ENCODE measurements at places on chromosomes 7 and 10.

DNA sequence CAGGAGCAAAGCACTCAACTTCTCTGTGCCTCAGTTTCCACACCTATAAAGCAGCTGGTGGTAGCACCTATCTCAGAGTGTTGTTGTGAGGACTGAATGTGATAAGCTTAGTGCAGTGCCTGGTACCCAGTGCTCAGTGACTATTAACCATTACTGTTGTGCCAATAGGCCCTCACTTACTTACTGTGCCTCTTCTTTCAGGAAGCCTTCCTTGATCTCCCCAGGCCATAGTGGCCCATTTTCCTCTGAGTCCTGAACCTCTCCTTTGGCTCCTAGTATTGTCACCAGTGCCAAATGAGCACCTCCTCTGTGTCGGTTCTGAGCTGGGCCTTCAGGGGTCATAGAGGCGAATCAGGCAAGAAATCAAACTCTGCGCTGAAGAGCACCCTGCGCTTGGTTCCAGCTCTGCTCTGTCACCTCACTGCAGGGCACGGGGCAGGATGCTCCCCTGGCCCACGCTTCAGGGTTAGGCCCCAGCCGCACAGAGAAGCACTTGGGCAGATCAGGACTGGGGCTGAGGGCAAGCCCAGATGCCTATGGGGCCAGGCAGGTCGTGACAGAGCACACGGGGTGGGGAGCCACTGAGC, 2.5 kb downstream of the CALHM1 start:
- no peak for DNase-seq

GRCh38 chr10:58385784-58386112, 538 bp downstream of the TFAM start:
- DNase-seq = no peak

DNA sequence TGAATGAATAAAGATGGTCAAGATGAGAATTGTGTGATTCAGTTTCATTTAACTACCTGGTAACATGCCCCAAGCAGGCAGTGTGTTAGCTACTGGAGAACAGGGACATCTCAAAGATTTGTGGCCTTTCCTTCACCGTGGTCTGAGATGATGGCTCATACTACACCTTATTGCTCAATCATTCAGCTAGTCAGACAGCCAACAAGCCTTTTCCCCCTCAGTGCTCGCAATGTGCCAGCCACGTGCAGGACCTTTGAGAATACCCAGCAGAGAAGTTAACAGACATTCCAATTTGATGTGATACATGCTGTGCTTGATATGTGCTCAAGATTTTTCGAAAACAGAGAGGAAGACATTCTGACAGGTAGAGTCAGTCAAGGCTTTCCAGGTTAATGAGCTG, 562.8 kb downstream of the SUGCT start:
- no peak for DNase-seq

DNA sequence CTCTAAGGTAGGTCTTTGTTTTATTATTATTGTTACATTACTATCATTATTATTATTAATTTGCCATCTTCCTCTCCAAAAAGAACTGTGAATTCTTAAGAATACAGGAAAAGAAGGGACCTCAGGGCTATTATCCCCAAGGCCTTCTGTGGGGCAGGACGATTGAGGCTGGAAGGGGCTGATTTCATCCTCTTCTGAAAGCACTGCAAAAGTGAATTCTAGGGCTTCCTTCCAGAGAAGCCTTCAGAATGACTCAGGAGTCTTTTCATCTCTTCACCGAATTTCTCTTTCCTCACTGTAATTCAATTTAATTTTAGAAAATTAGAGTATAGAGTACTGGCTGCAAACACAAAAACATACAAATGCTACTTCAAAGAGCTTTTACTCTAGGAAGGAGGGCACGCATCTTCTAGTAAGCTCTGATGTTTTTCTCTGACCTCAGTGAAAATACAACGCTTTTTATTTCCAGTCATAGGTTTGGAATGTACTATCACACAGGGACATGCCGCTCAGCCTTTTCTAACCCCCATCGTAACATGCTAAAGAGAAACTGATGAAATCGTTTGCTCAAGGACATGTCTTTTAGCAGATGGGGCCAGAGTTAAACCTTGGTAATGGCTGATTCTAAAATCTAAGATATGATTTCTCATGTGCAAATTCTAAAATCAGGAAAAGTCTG, 280.2 kb upstream of the PITRM1 start:
- no peak for DNase-seq

- DNase-seq = no peak
Observed at GRCh38 chr10:73537288-73537687, 41.5 kb upstream of the PPP3CB start.

All from heart left ventricle (tissue), 16 donors.